HFFc6 (cell line): ENCODE measurements at places on chromosomes 4 and X.

GRCh38 chr4:185383451-185383850 is 12.3 kb downstream of the LRP2BP start:
- DNase-seq = no peak

GRCh38 chrX:137043736-137044135 is 9.9 kb upstream of the GPR101 start:
- no peak for DNase-seq

GRCh38 chr4:140930557-140930956 is 174.4 kb upstream of the TBC1D9 start:
- no peak for DNase-seq

DNA sequence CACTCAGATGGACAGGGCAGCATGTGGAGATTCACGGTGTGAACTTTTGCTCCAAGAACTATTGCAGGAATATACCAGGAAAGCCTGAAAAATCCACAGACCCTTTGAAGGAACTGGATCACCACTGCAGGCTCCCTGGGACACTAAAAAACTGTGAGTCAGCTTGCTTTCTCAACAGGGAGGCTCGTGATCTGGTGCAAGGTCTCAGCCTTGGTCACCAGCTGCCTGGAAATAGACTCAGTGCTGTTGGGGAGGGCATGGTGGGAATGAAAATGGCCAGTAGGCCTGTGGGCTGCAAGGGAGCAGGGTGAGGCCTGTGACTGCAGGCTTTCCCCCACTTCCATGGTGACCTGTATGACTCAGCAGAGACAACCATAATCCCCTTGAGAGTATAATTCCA is 426.4 kb upstream of the RPS6KA3 start:
- DNase-seq = no peak

DNA sequence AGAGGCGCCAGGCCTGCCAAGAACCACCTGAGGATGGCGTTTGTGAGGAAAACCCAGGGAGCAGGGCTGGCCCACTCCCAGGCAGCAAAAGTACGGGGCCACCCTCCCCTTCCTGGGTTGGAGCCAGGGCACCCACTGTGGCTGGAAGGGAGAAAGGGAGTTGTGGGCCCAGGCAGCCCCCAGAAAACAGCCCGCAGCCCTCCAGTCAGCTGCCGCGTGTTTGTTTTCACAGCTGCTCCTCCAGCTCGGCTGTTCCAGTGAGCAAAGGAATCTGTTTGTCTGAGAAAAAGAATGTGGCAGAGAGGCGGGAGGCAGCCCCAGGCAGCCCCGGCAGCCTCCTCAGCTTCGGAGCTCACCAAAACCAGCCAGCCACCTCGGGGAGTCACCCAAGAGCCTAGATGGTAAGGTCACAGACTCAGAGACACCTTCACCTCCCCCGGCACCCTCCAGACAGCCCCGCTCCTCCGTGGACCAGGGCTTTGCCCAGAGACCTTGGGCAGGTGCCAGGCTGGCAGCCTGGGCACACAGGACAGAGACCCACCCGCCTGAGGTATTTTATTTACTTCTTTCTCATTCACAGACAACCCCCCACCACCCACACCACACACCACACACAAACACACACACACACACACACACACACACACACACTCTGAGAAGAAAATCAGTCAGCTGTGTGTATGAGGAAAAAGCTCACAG is 338.1 kb downstream of the BCOR start:
- DNase-seq = no peak

DNA sequence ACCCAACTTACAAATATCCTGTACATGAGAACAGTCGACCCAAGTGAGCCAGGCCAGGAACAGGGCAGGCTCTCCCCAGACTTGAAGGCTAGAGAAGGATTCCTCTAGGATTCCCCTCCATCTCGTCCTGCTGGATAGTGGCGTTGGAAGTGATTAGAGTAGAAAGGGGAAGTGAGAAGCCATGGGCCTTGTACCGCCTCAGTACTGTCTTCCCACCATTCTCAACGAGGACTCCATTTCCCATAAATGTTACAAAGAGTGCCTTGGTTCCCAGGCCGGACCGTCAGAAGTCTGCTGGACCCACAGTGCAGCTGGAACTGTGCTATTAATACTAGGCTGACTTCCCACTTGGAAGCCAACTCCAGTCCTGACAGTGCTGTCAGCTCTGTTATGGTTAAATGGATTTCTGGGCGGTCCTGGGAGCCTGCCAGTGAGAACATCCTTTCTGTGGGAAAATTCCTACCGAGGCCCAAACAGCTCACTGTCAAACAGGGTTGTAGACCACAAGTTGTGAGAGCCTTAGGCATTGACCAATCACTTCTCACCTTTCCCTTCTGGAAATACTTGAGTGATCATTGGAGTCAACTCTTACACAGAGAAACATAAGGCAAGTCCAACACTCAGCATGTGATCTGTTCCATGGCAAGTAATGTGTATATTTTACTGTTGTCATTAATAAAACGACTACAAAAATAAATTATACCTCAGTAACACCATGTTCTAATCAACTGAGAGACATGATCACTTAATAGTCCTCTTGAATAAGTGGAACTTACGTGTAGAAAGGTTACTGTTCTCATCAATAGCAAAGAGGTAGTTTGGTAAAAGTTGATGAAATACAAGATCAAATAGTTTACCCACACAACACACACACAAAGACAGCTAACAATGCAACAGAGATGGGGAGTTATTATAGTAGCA is 58.4 kb downstream of the AMELX start:
- DNase-seq = peak; percentile 64

- DNase-seq = no peak
Observed at GRCh38 chr4:78174891-78175290, 117.8 kb downstream of the FRAS1 start.

GRCh38 chr4:184396570-184397515 is 77.5 kb downstream of the IRF2 start:
- no peak for DNase-seq

GRCh38 chrX:81120258-81120935 is 81.3 kb downstream of the HMGN5 start:
- DNase-seq = no peak

GRCh38 chr4:24605216-24605615 is 20.9 kb upstream of the DHX15 start:
- DNase-seq = no peak

DNA sequence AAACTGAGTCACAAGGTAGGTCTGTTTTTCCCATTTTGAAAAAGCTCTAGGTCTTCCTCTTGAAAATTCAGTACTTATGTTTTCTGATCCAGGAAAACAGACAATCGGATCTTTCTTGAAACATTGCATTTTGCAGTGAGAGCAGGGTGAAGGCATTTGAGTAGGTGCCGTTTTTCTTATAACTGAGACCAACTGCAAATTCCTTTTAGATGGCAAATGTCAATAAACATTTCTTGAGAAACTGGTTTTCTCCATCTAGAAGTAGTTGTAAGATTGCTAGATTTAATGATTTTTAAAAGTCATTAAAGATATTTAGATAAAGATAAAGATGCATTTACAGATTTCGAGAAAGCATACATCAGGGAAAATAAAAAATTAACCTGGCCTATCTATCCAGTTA is 92.4 kb downstream of the PHOX2B start:
- DNase-seq = no peak

GRCh38 chrX:47571215-47571614 is 10.2 kb downstream of the ARAF start:
- no peak for DNase-seq

DNA sequence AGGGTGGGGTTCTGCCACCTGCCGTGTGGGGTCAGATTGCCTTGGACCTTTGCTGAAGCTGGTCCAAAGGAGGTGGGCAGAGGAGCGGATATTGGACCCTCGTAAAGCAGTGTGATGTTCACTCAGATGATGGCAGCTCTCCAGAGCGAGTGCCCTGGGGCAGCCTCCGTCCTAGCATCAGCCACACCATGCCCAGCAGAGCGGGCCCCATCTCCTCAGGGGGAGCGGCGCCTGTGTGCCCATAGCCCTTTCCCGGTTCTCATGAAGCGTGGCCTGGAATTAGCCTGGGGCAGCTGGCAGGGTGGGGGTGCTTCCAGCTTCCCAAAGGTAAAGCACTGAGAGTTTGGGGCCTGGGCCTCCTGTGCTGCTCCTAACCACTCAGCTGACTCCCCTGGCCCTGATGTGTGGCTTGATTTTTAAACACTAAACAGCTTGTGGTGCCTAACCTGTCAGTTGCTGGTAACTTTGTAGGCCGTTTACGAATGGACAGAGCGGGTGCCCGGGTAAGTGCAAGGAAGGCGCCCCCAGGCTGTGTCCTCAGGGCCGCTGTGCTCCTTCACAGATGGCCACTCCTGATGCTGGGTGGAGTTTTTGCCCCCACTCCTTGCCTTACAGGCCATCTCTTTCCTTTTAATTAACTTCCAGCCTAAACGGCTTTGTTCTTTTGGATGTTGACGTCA is 36.0 kb downstream of the NOP14 start:
- DNase-seq = no peak

DNA sequence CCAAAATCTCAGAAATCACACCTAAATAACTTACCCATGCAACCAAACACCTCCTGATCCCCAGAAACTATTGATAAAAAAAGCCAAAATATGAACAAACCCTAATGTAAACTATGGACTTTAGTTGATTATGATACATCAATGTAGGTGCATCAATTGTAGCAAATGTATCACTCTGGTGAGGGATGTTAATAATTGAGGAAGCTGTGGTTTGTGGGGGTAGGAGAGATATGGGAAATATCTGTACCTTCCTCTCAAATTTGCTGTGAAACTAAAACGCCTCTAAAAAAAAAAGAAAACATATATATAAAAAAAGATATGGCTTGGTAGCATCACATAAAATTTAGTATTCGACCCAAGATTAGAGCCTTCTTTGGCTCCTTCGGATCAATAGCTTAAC is 144.3 kb upstream of the CPEB2 start:
- no peak for DNase-seq

DNA sequence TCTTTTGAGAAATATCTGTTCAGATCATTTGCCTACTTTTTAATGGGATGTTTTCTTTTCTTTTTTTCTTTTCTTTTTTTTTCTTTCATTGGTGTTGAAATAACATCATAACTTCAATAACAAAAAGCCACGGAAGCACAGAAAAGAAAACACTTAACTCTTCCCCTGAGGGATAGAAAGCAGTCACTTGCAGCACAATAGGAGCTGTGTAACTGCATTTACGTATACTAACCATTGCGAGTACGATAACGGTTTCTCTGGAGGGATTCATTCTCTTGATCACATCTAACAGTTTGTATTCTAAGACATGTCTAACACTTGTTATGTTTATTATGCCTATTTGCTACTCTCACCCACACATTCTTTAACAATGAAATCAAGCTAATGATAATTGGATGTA is 27.3 kb downstream of the C4orf46 start:
- no peak for DNase-seq

- no peak for DNase-seq
Observed at GRCh38 chr4:163603257-163603656, 108.8 kb downstream of the TMA16 start.
